ENCODE measurements at places on chromosomes 16 and 17.

GRCh38 chr17:15343749-15344148, 2.4 kb upstream of the TEKT3 start:
- no peak for DNase-seq

GRCh38 chr17:73393962-73394361, 82.2 kb upstream of the CDC42EP4 start:
- DNase-seq = peak; percentile 9

DNA sequence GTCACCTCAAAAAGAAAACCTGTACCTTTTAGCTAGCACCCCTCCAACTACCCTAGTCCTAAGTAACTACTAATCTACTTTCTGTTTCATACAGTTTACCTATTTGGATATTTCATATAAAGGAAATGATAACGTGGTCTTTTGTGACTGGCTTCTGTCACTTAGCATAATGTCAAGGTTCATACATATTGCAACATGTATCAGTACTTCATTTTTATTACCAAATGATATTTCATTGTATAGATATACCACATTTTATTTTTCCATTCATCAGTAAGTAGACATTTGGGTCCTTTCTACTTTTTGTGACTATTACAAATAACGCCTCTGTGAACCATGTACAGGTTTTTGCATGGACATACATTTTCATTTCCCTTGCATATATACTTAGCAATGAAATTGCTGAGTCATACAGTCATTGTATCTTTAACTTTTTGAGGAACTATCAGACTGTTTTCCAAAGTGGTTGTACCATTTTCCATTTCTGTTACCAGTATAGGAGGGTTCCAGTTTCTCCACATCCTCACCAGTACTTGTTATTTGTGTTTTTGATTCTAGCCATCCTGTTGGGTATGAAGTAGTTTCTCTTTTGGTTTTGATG, 23.7 kb downstream of the MOSMO start:
- DNase-seq = no peak

DNA sequence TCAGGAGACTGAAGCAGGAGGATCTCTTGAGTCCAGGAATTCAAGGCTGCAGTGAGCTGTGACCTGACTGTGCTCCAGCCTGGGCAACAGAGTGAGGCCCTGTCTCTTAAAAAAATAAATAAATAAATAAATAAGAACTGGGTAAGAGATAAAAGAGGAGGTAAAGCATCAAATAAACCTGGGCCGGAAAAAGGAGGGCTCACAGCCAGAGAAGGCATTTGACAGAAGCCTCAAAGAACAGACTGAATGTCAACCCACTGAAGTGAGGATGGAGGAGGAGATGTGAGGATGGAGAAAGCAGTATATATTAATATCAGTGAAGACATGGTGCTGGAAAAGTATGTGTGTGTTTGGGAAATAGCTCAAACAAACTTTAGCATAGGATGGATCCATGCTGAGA, 6.1 kb downstream of the NOG start:
- no peak for DNase-seq

DNA sequence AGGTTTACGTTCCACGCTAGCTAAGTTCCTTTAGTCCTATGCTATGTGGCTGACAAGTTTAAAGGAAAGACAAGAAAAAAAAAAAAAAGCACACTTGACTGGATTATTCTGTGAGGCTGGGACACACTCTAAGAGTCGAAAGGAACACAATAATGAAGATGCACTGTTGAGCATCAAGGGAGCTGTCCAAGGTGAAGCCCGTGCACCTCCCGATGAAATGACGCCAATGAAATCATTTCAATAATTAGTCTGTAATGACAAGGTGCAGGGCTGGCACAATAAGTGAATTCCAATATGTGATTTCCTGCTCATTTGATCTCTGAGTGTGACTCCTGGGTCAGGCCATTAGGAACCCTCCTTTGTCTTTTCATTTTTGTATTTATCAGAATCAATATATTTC, 232.9 kb downstream of the CDH13 start:
- DNase-seq = no peak

GRCh38 chr17:386141-386876, 33.7 kb upstream of the RPH3AL start:
- peak; percentile 69 for DNase-seq

GRCh38 chr17:71966459-71967313, 154.1 kb upstream of the SOX9 start:
- DNase-seq = no peak

- peak; percentile 18 for DNase-seq
Measured at GRCh38 chr17:77999413-78000173, 41.1 kb downstream of the TNRC6C start.

DNA sequence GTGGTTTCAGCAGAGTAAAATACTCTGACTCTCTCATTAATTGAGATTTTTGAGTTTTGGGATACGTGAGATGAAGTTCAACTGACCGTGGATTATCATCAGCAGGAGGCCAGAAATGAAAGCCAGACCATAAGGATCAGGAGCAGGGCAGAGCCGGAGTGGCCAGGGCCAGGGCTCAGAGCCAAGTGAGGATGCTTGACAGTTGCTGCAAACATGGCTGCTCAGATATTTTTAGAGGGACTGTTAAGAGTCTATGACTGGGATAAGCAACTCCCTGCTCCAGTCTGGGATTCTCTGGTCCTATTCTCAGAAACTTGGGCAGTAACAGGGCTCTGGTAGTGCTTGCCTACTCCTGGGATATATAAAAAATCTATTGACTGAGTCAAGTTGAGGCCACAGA, 17.6 kb upstream of the CDH13 start:
- no peak for DNase-seq

DNA sequence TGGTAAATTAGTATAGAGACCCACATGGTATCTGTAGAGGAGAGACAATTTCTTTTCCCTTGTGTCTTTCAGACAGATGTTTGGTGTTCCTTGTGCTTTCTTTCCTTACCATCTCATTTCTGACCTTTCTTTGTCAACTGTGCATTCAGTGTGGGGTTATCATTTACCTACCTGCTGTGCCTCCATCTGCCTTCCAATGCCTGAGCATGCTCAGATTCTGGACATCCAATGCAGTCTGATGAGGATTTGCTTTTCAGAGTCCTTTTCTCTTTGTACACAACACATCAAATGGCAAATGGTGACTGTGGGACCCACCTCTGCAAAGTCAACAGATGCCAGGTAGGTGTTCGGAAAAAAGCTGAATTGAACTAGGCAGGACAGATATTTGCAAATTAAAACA, 364.8 kb downstream of the CA10 start:
- no peak for DNase-seq

DNA sequence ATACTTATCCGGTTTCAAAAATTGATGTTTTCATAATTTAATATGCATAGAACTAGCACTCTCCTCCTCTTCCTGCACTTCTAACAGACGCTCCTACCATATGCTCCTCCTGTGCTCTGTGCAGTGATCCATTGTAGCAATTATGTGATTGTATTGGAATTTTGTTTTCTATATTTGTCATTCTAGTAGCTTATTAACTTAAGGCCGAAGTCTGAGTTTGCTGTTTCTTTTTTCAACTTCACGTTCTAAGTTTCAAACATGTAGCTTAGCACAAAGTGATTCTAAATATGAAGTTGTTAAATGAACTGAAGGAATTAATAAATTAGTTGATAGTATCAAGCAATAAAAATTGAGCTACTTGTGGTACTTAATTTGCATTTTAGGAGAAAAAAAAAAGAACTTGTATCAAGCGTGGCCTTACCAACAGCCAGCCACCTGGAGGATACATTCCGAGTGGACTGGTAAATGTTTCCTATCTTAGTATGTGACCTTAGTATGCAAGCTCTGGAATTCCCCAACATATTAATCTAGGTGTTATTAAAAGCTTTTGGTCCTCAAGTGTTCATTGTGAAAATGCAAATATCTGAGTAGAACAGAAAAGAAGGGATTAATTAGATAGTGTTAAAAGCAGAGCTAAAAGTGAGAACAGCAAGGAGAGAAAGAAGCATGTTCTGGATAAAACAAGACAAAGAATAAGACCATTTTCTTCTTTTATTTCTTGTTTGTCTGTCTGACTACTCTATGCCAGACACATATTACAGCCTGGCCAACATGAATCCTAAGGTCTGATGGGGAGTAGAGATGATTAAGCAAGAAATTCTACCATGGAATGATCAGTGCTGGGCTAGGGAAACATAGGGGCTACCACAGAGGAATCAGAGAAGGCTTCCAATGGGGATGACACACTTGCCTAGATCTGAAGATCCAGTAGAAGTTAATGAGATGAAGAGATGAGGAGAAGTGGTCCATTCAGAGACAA, 290.4 kb upstream of the MON1B start:
- DNase-seq = no peak

GRCh38 chr16:88200896-88201185, 181.9 kb upstream of the ZNF469 start:
- no peak for DNase-seq

GRCh38 chr16:89026121-89026612, 49.2 kb upstream of the CBFA2T3 start:
- peak; percentile 67 for DNase-seq
